Pancreas (tissue), 10 donors: ENCODE measurements at places on chromosomes 3 and 15. TPM values are rescaled to one million over a fixed set of nuclear protein-coding genes. Genes with fewer than 3 reads are reported as not detected.

MAP6D1 gene
- polyA plus RNA-seq = 2.7 TPM

DUOXA2 gene
- 0.16 TPM for polyA plus RNA-seq

NAALADL2 gene
- polyA plus RNA-seq = 0.87 TPM

CCDC54 gene
- polyA plus RNA-seq = not detected

HAUS2 gene
- 6.1 TPM for polyA plus RNA-seq

RBMS3 gene
- 4.0 TPM for polyA plus RNA-seq

DNA sequence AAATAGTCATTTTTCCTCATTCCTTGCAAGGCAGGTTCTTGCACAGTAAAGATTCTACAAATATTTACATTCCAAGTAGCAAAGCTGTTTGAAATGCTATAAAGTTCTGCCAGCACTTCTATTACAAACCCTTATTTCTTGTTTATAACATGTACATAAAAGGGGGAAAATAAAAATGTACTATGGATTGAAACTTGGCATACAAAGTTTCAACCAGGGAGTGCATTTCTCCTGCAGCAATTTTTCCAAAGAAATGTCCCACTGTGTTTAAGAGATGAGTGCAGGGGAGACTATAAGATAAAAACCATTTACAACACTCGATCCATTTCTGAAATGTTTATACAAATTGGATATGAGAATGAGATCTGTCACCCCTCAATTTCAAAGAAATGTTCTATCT, 3.3 kb downstream of the CNTN3 start:
- H3K27me3 ChIP-seq = no peaks in the 10 kb centered on the region
- no peak overlapping the region for H3K4me3 ChIP-seq
- no peaks in the 10 kb centered on the region for H3K36me3 ChIP-seq
- H3K4me1 ChIP-seq = no peaks in the 10 kb centered on the region

DNA sequence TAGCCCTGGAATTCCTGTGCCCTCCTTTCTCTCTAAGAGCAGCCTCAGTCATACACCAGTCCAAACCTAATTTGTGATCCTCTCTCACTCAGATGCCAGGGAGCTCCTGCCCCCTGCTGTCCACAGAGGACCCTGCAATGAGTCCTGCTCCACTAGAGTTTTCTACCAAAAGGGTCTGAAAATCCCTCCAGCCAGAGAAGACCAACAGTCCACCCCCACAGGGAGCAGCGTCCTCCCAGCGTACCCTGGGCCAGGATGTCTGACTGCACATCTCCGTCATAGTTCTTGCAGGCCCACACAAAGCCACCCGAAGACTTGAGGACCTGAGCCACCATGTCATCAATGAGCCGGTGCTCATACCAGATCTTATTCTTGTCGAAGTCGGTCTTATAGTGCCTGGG, 15.4 kb downstream of the IDH2 start:
- H3K4me3 ChIP-seq = no peak overlapping the region
- H3K27me3 ChIP-seq = no peaks in the 10 kb centered on the region
- H3K27ac ChIP-seq = no peak overlapping the region
- H3K36me3 ChIP-seq = peaks cover 30% of the 10 kb centered on the region

- no peaks in the 10 kb centered on the region for H3K4me1 ChIP-seq
- H3K36me3 ChIP-seq = no peaks in the 10 kb centered on the region
- no peak for DNase-seq
- no peak overlapping the region for H3K27ac ChIP-seq
- H3K27me3 ChIP-seq = no peaks in the 10 kb centered on the region
Measured at GRCh38 chr3:10858091-10858490, 42.1 kb downstream of the SLC6A11 start.
